ENCODE measurements at places on chromosomes 7 and 10. TPM values are rescaled to one million over a fixed set of nuclear protein-coding genes. Genes with fewer than 3 reads are reported as not detected.

DNA sequence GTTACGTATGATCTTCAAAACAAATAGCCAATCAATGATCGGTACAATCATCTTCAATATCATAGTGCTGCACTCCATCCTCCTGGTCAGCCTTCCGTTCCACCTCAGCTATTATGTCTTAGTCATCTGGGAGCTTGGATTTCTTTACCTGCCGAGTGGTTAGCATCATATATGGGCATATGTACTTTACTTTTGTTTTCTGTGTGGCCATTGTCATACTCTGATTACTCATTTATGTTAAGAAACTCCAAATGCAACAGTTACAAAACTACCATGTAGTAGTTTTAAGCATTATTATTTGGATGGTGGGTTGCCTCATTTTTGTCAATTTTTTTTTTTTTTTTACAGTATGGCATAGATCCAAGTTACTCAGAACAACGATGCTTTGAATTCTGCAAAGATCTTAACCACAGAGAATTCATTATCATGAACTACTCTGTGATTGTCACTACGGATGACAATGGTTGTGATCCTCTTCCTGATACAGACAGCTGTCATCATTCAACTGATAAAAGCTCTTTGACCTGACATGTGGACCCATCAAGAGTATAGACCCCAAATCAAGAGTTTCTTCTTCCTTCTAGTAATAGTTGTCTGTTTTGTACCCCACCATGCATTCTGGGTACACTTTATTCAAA lies 52.1 kb upstream of the NME8 start:
- DNase-seq, result no peak

DNA sequence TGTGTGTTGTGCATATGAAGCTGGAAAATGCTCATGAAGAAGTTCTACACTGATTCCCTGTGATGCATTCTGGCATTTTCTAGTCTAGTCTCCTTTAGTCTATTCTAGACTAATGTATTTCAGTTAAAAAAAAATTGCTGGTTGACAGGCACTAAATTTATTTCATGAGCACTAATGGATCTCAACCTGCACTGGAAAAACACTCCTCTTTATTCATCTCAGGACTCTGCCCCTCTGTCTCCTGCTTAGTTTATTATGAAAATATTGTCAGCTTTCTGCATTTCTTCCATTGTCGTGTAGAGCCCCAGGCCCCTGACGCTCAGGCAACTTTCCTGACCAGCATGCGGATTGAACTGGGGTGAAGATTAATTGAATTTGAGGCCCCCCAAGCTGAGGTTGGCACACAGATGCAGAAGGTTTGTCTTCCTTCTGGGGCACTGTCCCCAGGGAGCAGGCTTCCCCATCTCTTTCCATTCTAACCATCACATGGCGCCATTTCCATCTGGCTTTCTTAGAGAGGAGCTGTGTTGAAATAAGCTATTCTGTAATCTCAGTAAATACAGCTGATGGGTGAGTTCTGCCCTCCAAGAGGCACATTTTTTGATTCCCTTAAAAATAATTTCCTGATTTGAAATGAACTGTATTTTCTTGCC lies 128.7 kb downstream of the INSYN2A start:
- DNase-seq, result no peak

GRCh38 chr10:20173046-20173445 lies 356.8 kb downstream of the PLXDC2 start:
- no peak for DNase-seq

Gene MEOX2
- not detected for total RNA-seq

DNA sequence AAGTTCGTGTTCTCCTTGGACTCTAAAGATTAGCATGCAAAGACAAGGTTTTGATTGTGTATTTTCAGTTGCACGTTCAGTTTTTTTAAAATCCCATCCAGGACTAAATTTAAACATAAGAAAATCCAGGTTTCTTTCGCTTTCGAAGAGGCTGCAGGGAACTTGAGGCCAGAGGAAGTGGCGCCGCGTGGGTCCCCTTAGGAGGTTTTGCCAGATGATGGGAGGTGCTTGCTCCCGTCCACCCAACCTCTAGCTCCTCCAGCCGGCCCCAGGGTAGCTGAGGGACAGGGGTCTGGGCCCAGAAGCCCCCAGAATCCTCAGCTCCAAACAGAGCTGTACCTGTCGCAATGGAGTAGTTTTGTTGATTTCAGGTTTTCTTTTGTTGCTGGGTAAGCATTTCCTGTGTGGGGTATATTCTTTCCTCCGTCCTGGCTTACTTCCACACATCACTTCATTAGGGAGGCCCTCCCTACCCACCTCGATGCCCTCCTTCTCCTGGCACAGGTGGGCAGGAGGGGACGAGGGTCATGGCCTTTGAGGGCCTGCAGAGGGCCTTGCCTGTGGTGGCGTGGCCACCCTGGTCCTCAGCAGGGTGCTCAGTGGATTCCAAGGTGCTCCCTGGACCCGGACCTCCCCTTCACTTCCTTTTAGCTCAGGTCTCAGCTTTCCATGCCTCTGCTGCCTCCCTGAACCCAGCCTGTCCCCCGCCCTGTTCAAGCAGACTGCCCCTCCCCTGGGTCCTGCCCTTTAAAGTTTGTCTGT lies 32.6 kb downstream of the LHPP start:
- no peak for DNase-seq

DNA sequence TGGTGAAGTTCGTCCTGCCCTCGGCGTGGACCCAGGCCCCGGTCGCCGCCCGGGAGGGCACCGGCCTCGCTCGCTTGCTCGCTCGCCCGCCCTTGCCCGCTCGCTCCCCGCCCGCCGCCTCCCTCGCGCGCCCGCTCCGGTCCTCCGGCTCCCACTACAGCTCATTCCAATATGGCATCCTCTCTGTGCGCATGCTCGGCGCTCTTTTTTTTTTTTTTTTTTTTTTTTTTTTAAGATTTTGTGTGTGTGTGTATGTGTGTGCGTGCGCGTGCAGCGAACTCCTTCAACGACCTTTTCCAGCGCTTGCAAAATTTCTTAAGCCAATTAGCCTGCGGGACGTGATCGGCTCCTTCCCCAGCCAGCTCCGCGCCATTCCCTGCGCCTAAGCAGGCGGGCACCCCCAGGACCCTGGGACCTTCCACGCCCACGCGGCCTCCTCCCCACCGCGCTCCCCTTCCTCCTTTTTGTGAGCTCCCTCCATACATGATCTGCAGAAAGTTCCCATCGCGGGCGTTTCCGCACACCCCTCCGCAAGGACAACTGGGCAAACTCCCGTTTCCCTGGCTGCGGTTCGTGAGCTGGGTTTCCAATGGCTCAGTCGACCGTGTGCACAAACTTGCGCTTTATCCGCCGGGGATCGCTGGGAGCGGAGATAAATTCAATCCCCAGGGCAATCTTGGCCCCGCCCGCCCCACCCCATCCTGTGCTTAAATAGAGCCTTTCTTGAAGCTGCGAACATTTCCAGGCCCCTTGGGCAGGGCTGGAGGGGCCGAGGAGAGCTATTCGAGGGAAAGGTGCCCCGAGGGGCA lies at the start of gene SFMBT2:
Gene SFMBT2 (minus strand): TSS at position 173 of the 809 bp plus-strand sequence. CDS start 29,136 bp downstream, outside the sequence.
- peak; percentile 82 for DNase-seq

Gene CFTR
- total RNA-seq, result not detected

- DNase-seq, result no peak
Measured at GRCh38 chr7:82289152-82289535, 154.4 kb downstream of the CACNA2D1 start.

DNA sequence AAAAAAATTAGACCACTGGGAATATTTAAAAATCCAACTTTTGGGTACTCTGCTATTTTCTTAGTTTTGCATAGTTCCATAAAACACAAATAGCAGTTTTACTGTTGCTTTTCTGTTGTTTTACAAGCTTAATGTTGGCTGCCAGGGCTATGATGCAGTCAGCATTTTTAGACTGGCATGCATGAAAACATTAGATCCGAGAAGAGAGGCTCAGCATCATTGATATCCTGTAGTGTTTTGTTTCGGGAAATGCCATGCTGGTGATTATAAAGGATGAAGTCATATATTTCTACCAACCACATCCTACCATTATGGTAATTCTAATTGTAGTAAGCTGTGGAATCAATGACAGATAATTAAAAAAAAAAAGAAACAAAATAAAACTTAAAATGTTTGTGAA lies 104.6 kb downstream of the MBL2 start:
- no peak for DNase-seq

- no peak for DNase-seq
Measured at GRCh38 chr7:92644406-92645113, 54.4 kb upstream of the FAM133B start.

- no peak for DNase-seq
Measured at GRCh38 chr10:17993361-17993760, 41.6 kb downstream of the SLC39A12 start.

DNA sequence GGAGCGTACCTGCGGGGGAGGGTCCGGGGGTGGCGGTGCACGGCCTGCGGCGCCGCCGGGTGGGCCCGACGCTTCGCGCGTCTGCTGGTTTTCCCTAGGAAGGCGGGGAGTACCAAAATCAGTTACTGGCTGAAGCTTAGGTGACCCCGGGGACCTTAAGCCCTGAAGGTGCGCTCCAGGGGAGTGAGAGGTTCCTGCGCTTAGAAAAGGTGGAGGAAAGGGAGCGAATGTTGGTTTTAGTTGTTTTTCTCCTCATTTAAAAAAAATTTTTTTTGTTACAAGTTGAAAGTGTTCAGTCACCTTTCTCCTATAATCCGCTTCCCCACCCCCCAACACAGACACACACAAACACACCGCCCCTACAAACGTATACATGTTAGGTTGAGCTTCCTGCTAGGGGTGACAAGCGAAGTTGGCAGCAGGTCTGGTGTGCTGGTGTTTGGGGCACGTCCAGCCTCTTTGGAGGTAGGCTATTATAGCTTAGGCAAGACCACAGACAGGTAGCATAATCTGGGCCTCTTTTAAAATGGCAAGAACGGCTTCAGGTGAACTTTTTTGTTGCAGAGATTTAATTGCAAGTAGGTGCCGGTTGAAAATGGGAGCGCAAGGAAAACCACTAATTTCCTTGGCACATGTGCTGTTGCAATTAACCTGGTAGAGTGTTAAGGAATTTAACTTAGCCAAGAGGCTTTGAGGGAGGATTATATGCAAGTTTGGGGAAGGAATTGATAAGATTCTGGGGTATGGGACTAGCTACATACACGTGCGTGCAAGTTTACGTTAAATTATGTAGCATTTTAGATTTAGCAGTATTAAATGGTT lies 945 bp downstream of the ADD3 start:
- DNase-seq, result peak; percentile 59

GRCh38 chr10:77498210-77498609 lies 139.4 kb downstream of the KCNMA1 start:
- no peak for DNase-seq

Gene FZD1
- total RNA-seq, result 5.2 TPM

GRCh38 chr10:12823328-12823727 lies 178.2 kb downstream of the CCDC3 start:
- DNase-seq, result no peak

Gene NOS3
- total RNA-seq, result 12.0 TPM

- no peak for DNase-seq
Measured at GRCh38 chr7:12719981-12720865, 32.8 kb downstream of the ARL4A start.

All from Caki2 (cell line).